NCI-H2081 treated with DMSO at 0.1 percent for 48 hours (cell line): ENCODE measurements at places on chromosomes 3 and 15.

DNA sequence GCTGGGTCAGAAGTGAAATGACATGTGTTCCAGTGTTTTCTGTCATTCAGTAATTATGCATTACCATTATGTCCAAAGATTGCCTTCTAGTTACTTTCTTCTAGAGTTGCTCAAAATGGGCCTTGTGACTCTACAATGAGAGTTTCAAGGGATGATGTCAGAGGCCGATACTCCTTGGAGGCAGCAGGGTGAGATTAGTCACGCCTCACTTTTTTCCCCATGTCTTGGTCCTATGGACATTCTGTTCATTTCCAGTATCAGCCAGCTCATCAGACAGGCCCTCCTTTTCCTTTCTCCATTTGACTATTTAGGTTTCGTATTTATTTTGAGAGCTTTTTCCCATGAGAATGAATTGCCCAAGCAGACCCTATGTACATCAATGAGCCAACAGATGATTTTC lies 17.5 kb downstream of the VGLL3 start:
- DNase-seq: no peak

- no peak for DNase-seq
Observed at GRCh38 chr3:58066842-58067241, 58.6 kb downstream of the FLNB start.

GRCh38 chr3:119359476-119360326 lies 65.5 kb downstream of the ARHGAP31 start:
- DNase-seq: no peak

DNA sequence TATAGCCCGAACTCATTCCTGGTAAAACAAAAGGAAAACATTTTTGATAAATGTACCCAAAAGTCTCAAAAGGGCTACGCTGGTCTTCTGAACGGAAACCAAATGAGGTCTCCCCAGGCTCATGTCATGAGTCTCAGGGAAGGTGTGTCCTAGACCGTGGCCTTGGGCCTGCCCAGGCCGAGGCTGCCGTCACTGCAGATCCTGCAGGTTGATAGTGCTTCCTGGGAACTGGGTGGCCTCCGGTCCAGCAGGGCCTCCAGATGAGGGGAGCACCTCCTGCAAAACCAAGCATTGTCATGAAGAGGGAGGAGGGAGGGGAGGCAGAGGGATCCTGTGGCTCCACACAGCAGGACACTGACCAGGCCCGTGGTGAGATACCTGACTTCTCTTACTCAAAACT lies 37.5 kb downstream of the ZXDC start:
- no peak for DNase-seq

GRCh38 chr15:88932271-88932874 lies 19.2 kb upstream of the MFGE8 start:
- DNase-seq: no peak
